Muscle of back (tissue), 13 donors: ENCODE measurements at places on chromosomes 16 and 17. TPM values are rescaled to one million over a fixed set of nuclear protein-coding genes. Genes with fewer than 3 reads are reported as not detected.
A peak's percentile ranks its signal among the peaks of the same experiment; 100 is the strongest.

Gene ZNF688
- polyA plus RNA-seq, result 6.8 TPM

Gene PLA2G15
- 30.6 TPM for polyA plus RNA-seq

Gene CACNG5
- not detected for polyA plus RNA-seq

Gene WNT9B
- polyA plus RNA-seq, result 0.27 TPM

Gene SOST
- not detected for polyA plus RNA-seq

Gene CCL16
- 0.56 TPM for polyA plus RNA-seq

Gene PRSS53
- 2.8 TPM for polyA plus RNA-seq

Gene ANKS4B
- polyA plus RNA-seq, result 0.04 TPM

Gene CNGB1
- polyA plus RNA-seq, result not detected

Gene RGS11
- polyA plus RNA-seq, result 1.2 TPM

Gene C16orf86
- polyA plus RNA-seq, result 2.9 TPM

DNA sequence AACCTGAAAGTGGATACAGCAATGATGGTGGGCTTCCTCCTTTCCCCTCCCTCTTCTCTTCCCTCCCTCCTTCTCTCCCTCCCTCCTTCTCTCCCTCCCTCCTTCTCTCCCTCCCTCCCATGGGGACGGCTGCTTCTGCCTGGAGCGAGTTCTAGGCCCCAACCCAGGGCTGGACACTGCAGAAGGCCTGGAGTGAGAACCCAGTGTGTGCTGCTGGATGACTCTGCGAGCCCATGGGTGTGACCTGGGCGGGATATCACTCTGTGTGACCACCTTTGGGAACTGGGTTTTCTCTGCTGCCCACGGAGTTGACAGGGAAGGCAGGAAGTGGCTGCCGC lies 242.6 kb upstream of the GSE1 start:
- no peak for DNase-seq

DNA sequence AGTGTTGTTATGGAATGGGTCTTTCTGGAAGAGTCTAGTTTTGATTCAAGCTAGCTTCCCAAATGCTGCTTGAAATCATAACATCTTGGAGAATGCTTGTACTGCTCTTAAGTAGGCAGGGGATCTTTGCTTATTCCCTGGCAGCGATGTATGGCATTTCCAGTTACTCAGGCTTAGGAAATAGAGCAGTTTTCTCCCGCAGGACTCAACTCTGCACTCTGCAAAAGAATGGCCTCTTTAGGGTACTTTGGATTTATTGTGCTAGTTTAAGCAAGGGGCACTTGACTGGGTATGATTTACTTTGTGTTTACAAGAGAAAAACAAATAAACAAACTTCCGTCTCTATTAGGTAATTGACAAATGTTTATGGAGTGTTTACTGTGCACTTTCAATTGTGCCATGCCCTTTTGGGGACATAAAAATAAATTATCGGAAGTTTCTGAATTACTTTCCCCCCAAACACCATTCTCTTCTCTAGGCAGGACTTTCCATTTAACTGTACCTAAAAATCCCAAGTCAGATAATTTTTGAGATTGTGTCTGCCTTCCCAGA lies 164.0 kb downstream of the MAP2K6 start:
- DNase-seq, result no peak

DNA sequence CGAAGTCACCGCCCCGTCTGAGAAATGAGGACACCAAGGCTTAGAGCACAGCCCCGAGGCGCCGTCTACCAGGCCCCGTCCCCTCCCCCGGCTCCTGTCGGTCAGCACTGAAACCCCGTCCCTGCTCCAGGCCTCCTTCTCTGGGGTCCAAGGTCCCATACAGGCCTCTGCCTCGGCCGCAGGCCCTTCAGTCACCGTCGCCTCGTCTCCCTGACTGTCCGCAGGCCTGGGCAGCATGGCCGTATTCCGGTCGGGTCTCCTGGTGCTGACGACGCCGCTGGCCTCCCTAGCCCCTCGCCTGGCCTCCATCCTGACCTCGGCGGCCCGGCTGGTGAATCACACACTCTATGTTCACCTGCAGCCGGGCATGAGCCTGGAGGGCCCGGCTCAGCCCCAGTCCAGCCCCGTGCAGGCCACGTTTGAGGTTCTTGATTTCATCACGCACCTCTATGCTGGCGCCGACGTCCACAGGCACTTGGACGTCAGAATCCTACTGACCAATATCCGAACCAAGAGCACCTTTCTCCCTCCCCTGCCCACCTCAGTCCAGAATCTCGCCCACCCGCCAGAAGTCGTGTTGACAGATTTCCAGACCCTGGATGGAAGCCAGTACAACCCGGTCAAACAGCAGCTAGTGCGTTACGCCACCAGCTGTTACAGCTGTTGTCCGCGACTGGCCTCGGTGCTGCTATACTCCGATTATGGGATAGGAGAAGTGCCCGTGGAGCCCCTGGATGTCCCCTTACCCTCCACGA lies 617 bp downstream of the COASY start:
- DNase-seq, result peak; percentile 29

DNA sequence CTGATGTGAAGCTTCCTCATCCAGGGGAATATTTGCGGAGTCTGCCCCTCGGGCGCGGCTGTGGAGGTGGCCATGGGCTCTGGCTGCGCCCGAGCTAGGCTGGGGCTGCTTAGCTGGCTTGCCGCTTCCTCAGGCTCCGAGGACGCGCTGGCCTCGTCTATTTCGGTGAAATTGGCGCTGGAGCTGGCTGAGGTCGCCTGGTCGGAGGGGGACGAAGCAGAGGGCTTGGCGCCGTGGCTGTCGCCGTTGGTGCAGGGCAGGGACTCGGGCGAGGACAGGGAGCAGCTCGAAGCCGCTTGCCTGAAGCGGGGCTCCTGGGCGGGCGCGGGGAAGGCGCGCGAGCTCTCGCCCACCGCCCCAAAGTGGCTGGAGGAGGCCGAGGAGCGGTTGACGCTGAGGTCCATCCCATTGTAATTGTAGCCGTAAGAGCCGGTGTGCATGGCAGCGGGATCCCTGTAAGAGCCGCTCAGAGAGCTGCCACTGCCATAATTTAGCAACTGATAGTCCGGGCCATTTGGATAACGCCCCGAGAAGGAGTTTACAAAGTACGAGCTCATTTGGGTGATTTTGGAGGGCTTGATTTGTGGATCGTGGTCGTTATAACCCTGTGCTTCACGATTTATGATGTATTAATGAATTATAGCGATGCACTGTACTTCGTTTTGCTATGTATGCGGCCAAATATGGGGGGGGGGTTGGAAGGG lies at the start of gene HOXB5:
Gene HOXB5 (minus strand): TSS at position 654 of the 704 bp plus-strand sequence. CDS start 97 bp downstream, at position 557.
- peak; percentile 57 for DNase-seq

GRCh38 chr17:31627960-31628359 lies 231.1 kb downstream of the COPRS start:
- peak; percentile 77 for DNase-seq

GRCh38 chr17:47630614-47631013 lies 19.1 kb upstream of the KPNB1 start:
- DNase-seq, result no peak

DNA sequence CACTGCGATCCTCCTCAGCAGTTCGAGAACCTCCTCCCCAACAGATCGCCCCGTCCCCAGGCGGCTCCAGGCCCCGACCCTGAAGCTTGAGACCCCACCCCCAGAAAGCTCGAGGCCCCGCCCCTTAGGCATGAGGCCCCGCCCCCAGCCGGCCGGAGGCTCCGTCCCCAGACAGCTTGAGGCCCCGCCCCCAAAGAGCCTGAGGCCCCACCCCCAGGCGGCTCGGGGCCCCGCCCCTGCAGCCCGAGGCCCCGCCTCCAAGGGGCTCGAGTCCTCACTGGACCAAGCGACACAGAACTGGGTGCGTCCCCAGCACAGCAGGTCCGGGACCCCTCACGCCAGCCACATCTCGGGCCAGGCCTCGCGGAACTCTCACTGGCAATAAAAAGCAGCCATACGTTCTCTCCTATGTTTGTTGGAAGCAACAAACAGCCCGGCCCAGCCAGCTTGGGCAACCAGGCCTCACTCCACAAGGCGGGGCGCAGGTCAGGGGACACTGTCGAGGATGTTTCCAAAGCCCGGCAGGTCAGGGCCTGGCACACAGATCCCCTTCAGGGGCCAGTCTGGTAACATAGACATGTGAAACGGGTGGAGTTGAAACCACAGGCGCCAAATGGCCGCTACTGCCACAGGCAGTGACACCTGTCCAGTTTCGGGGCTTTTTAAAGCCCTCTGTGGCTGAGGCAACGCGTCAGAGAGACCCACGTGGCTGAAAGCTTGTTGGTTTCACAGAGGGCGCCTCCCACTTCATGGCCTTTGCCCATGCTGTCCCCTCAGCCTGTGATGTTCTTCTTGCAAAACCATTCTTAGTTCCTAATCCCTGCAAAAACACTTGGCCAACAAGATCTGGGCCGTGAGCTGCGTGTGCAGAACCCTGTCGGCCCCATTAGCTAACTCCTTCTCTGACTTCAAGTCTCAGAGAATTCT lies 224.2 kb downstream of the PARN start:
- DNase-seq, result peak; percentile 18

- no peak for DNase-seq
Measured at GRCh38 chr17:57419940-57420550, 163.7 kb downstream of the MSI2 start.

- peak; percentile 32 for DNase-seq
Measured at GRCh38 chr17:36188891-36189306, 7.7 kb downstream of the CCL3L1 start.

GRCh38 chr16:87017371-87018012 lies 299.7 kb downstream of the C16orf95 start:
- DNase-seq, result no peak

- no peak for DNase-seq
Measured at GRCh38 chr17:74759941-74760340, 11.5 kb downstream of the NHERF1 start.

GRCh38 chr17:28177351-28177750 lies 134.9 kb downstream of the NLK start:
- DNase-seq, result no peak

DNA sequence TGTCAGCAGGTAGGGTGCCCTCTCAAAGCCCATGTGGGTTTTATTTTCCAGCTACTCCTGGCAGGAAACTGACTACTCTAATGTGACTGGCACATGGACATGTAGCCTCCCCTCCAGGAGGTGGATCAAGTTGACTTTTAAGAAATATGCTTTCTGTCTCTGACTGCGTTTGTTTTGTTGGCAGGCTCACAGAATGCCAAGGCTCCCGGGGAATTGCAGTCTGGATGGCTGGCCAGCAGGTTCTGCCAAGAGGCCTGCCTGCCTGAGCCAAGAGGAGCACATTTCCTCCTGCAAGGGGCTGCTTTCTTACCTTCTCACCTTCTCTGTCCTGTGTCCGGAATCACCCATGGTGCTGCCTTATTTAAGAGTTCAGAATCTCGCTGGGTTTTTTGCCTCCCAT lies 217.3 kb upstream of the ERCC4 start:
- DNase-seq, result no peak

DNA sequence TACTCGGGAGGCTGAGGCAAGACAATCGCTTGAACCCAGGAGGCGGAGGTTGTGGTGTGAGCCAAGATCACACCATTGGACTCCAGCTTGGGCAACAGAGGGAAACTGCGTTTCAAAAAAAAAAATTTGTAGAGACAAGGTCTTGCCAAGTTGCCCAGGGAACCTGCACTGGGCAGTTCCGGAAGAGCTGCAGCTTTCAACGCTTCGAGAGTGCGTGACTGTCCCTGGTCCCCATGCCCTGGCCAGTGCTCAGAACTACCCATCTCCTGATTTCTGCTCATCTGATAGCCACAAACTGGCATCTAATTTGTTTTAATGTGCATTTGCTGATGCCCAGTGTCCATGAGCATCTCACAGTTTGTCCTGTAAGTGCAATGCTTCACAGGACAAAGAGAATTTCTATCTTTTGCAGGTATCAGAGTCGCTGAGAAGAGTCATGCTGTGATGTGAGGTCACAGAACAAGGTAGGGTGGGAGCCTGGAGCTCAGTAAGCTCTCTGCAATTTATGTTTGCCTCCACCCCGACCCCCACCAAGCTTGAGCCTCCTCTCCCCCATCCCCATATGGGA lies 3.9 kb downstream of the ACTG1 start:
- no peak for DNase-seq

GRCh38 chr16:55393991-55394390 lies 70.0 kb downstream of the IRX6 start:
- peak; percentile 59 for DNase-seq

- no peak for DNase-seq
Measured at GRCh38 chr16:80547145-80547544, 6.4 kb downstream of the DYNLRB2 start.

DNA sequence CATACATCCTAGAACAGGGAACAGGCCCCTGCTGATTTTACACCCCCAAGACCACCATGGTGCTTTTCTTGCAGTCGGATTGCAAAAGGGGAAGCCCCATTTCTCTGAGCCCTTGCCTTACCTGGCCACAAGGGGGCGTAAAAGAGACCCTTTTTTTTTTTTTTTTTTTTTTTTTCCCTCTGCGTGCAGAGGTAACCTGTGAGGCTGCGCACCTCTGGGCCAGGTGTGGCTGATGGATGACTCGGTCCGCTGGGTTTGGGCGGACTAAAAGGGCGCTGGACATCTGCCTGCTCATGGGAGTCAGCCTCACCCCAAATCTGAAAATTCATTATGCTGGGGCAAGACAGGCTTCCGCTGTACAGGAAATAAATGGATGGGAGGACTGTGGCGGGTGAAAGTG lies 281.0 kb downstream of the CBLN1 start:
- no peak for DNase-seq

GRCh38 chr17:6507535-6507934 lies 48.8 kb downstream of the PITPNM3 start:
- DNase-seq, result no peak

- DNase-seq, result no peak
Measured at GRCh38 chr17:76475302-76475701, 7.9 kb downstream of the AANAT start.

DNA sequence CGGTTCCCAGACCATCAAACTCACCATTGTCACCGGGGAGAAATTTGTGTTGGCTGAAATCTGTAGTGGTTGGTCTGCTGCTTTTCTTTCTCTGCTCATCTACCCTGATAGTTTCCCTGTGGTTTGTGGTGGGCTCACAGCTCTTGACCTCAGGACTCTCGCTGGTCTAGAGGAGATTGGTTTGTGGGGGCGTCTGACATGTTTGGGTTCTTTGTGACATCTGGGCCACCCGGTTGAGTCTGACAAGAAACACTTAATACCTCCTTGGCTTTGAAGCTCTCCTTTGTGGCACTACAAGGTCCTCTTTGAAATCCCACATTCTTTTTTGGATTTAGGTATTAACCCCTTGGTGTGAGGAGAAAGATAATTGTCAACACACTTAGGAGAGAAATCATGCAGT lies 662.0 kb downstream of the WWOX start:
- DNase-seq, result no peak

GRCh38 chr16:51773071-51773890 lies 622.2 kb upstream of the SALL1 start:
- DNase-seq, result no peak

DNA sequence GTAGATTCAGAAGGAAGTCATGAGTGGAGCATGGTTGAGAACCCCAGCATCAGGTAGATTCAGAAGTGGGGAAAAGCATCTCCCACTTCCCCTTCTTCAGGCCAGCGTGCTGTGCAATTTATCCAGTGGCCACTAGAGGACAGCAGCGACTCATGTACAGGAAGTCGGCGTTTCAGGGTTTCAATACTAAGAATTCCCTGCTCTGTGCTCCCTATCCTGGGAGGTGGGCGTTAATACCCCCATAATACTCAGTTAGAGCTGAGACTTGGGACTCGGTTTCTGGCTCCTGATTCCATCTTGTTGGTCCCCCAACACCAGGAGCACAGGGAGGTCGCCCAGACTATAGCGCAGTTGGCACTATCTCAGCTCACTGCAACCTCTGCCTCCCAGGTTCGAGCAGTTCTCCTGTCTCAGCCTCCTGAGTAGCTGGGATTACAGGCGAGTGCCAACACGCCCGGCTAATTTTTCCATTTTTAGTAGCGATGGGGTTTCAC lies 75.3 kb upstream of the AMZ2 start:
- peak; percentile 39 for DNase-seq
